AG04450 (cell line): ENCODE measurements at places on chromosomes 7 and 10.

DNA sequence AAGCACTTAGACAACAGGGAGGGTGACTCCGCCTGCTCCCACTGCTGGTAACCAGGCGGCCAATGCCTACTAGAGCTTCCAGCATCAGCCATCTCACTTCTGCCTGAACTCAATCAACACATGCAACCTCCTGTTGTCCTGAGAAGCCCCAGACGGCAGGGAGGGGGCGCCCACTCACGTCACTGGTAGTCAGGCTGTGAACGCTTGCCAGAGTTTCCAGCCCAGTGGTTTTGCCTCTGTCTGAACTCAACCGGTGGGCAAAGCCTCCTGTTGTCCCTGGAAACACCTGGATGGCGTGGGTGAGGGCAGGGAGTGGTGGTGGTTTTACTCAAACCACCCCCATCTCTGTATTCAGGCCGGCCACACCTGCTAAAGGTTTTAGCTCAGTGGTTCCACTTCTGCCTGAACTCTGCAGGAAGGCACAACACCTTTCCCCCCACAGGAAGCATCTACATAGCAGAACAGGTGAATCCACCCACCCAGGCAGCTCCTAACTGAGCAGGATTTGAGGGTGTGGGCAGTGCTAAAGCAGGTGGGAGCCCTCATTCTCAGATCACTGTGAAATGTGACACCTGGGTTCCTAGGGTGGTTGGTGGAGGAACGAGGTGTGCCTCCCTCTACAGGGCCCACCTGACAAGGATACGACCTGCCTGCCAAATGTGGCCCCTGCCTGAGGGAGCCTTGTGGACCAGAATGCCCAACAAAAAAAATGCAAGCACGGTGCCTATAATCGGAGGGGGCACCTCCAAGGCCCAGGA lies 563.0 kb upstream of the SEMA3D start:
- DNase-seq = no peak

DNA sequence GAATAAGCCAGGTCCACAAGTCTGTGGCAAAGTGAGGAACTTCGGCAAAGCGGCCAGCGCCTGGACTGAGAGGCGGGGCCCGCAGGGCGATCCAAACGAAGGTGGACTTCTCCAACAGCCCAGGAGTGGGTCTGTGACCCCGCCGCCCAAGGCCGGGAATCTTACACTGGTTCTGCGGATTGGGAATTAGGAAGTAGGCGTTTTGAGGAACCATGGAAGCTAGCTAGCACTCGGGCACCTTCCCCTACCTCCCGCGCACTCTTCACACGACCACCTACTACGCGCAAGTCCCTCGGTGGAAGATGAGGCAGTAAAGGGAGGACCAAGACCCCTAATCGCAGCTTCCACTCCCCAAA lies 570 bp upstream of the ARF5 start:
- no peak for DNase-seq

DNA sequence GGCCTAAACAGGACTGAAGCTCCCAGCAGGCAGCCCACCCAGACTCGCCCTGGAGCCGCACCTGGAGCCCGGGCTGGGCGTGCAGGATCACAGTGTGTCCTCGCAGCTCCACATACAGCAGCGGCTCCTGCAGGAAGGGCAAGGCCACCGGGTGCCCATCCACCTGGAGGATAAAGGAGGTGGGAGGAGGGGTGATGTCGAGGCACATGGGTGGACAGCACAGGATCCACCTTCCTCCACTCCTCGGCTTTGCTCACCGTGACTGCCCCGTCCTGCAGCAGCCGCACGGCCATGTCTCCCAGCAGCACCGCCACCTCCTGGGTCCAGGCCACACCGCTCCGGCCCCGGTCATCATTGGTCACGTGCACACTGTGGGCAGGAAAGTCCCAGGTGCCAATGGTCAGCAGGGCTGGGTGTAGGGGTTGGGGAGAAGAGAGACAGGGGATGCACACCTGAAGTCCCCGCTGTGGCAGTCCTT lies 16.8 kb downstream of the ATP6V1F start:
- no peak for DNase-seq

DNA sequence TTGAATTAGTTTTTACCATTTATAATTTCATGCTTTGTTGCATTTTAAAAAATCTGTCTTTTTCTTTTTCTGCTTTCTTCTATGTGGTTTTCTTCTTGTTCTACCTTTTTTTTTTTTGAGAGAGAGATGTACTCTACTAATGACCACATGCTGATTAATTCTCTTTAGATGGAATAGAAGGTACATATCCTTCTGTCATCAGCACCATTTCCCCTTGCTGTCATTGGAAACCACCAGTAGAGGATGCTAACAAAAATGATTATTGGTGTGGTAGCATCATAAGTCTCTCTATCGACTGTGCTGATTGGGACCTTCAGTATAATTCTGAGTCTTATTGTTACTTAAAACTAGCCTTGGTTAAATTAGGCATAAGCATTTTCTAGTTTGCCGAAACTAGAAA lies 3.6 kb downstream of the ZEB1 start:
- no peak for DNase-seq

- DNase-seq = no peak
These were observed 132.7 kb downstream of the AOAH start for GRCh38 chr7:36591636-36592035.

DNA sequence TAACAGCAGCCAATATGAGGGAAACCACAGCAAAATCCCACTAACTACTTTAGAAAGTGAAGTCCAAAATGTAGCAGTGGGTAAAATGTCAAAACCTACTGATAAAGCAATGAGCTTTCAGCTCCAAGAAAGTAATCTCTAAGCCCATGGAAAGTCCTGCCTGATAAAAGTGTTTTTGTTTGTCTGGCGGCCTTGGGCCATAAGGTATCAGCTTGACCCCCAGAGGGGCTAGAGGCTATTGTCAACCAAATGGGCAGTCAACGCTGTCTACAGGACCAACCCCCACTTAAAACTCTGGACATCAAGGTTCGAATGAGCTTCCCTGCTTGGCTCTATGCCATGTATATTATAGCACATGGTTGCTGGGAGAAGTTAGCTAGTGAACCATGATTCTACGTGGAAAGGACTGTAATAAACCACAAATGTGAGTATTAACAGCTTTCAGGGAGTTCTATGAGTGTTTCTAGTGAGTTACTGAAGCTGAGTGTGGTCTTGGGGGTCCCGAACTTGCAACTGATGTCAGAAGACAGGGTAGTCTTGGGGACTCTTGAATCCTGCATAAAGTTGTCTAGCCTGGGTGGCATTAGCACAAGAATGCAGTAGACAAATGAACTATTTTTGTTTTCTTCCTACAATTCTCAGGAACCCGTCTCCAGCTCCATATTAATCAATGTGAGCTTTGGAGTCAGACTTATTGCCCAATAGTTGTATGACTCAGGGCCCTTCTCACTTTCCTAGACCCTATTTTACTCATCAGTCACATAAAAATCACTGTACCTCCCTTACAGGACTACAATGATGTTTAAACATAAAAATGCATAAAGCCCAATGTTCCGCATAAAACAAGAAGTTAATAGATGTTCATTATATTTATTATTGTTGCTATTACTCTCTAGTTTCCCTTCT lies 164.9 kb downstream of the DGKI start:
- peak; percentile 62 for DNase-seq
